GOT3 (cell line): ENCODE measurements at places on chromosomes 3 and 15.

- no peak for DNase-seq
Measured at GRCh38 chr3:65871305-65872141, 167.2 kb downstream of the MAGI1 start.

DNA sequence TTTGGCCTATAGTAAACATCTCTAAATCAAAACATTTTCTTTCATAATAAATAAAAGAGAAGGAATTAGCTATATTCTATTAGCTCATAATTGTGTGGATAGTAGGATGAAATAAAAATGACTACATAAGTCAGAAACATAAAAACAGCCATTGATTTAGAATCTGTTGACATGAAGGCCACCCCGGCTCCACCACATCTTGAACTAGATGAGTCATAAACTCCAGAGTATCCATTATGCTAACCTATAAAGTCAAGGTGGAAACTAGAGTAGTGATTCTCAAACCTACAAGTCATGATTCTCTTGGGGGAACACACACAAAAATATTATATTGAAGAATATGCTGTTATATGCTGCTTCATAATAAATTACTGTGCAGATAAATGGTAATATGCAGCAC, 831.0 kb downstream of the TUSC7 start:
- DNase-seq: no peak

DNA sequence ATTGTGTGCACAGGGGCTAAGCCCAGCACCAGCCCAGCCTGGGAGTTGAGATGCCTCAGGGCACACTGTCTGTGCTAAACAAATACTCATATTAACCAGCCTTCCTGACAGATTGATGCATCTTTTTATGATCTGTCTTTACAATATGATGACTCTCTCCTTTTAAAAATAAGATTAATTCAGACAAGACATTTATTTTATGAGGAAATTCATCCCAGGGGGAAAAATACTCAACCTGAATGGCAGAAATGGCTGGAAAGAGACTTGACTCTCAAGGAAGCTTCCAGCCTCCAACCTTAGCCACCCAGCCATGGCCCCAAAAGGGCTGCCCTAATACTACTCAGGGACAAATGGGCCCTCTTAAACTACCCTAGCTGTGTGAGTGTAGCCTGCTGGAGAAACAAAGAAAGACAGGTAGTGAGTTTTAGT, 46.9 kb downstream of the NOX5 start:
- no peak for DNase-seq

DNA sequence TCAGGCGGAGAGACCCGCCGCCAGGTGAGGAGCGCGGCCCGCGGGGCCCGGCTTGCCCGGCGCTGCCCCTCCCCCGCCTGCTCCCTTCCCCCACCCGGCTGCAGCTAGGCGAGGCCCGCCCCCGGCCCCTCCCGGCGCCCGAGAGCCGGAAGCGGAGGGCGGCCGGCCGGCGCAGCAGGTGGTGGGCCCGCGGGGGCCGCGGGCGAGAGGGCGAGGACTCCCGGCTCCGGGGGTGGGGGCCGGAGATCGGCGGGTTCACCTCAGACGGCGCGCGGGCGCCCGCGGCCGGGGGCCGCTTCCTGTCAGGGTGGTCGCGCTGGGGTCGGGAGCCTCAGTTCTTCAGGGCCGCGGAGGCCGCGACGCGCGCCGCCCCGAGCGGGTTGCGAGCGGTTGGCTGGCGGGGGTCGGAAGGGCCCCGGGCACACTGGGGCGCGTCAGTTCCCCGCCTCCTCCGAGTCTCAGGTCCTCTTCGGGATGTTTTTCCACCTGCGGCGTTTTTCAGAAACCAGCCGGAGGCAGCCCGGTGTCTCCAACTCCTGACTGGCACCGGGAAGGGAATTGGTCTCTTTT, 395 bp downstream of the ZFAND6 start:
- DNase-seq: no peak

DNA sequence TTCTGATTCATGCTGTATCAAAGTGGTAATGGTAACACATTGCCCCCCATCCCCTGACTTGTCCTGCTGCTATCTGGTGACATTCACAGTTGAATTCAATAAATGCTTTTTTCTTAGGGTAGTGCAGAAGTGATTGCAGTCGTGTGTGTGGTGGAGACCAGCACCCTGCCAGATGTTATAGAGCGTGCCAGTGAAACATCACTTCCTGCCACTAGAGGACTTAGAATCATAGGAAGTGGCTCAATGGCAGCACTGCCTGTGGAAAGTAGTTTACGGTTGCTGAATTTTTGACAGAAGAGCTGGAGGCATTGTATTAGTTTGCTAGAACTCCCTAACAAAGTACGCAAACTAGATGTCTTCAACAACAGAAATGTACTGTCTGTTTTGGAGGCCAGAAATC, 37.4 kb upstream of the P2RY12 start:
- no peak for DNase-seq

DNA sequence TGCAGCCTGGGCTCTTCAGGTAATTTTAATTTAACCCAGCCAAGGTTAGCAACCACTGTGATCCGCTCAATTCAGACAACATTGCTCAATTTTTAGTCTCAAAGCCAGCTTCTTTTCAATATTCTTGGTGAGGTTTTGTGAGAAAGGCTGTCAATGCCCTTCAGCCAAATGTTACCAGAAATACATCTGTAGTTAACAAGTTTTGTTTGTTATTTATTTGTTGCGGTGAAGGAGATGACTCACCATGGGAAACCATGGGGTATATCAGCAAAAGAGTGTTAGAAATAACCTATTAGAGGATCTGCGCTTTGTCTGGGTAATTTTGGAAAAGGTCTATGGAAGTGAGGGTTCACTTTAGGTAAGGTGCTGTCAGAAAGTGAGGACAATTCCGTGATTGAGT, 5.0 kb downstream of the SLC9C1 start:
- no peak for DNase-seq

DNA sequence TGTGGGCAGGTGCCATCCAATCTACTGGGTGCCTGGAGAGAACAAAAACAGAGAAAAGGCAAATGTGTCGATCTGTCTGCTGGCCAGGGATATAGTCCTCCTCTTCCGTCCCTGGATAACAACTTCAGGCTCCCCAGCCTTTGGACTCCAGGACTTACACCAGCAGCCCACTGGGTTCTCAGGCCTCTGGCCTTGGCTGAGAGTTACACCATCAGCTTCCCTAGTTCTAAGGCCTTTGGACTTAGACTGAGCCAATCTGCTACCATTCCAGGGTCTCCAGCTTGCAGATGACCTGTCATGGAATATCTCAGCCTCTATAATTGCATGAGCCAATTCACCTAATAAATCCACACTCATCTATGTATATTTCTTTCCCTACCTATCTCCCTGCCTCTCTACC, 460.9 kb upstream of the ADAMTS9 start:
- DNase-seq: no peak

- no peak for DNase-seq
Measured at GRCh38 chr3:102360183-102360860, 74.5 kb upstream of the ZPLD1 start.

GRCh38 chr3:38490281-38491030, 5.7 kb upstream of the EXOG start:
- DNase-seq: no peak

- no peak for DNase-seq
Measured at GRCh38 chr15:94247789-94248638, 16.7 kb downstream of the MCTP2 start.

GRCh38 chr3:81837071-81837593, 75.7 kb upstream of the GBE1 start:
- DNase-seq: no peak
